Stimulated activated CD4-positive, alpha-beta T cell treated with anti-CD3 and anti-CD28 coated beads, Interleukin-2, amount 100 ng/mL, for 4 hours (primary cell): ENCODE measurements at places on chromosomes 1 and 21.
A peak's percentile ranks its signal among the peaks of the same experiment; 100 is the strongest.

GRCh38 chr1:203765029-203765837 is at the start of gene LAX1:
Gene LAX1, plus strand, starts transcription at chr1:203765183. Its CDS starts 383 bp downstream, at chr1:203765566.
- peak; percentile 81 for DNase-seq

GRCh38 chr1:18885311-18886002 is 16.9 kb downstream of the ALDH4A1 start:
- DNase-seq, result no peak

GRCh38 chr1:115669002-115669673 is 27.4 kb downstream of the VANGL1 start:
- no peak for DNase-seq

DNA sequence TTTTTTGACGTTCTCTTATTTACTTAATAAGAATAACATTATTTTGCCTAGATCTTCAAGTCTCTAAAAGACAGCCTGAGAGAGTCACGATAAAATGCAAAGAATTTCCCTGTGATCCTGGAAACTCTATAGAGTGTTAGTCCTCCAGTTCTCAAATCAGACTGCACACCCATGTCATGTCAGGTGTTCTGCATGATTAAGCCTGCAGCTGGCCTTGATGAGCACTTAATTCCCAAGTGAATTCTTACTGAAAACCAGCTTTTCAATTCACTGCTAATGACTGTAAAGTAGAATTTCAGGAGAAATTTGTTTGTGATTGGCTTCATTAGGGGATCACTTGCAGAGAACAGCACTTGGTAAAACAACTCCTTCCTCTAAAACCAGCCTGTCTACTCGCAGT is 41.9 kb downstream of the CHML start:
- no peak for DNase-seq

DNA sequence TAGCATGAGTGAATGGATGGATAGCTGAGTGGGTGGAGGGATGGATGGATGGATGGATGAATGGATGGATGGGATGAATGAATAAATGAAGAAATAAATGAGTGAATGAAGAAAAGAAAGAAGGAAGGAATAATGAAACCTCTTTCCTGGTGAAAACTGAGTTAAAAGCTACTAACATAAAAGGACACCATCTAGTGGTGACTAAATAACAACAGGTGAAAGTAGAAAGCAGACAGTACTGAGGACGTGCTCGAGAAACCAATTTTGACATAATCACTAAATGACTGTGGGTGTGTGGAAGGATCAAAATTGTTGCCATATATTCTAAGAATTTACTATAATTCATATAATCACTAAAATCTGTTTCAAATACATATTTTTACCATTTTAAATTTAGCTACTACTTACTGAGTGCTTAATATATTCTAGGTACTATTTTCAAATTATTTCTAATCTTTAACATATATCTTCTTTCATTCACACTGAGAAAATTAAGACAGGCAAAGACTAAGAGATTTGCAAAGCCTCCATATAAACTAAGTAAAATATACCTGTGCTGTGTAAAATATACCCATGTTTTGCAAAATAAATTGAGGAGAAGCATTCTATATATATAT is 522.9 kb downstream of the LRRIQ3 start:
- no peak for DNase-seq

DNA sequence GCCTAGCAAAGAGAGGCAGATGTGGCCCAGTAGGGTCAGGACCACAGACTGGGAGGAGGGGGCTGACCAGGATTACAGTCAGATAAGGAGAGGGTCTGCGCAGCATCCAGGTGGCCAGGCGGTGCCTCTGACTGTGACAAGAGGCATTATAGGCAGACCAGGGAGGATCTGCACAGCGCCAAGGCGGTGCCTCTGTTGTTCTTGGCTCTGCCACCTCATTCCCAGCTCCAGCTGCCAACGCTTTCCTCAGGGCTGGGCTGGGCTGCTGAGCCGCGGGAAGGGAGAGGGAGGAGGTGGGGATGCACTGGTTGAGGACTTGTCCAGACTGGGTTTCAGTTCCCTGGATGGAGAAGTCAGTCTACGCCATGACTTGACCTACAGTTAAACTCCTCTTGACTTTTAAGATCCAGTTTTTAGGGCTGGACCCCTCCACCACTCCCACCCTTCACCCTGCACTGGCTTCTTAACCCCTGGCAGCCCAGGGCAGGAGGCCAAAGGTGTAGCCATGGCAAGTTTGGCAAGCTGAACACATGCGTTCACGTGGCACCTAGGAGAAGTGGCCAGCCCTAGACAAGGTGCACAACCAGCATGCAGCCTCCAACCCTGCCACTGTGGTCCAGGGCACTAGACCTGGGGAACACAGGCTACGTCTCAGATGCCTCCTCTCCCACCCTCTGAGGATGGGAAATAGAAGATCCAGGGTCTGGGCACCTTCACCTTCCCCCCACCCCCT is 4.5 kb upstream of the CRABP2 start:
- no peak for DNase-seq
